ENCODE measurements at places on chromosomes 1 and 21. TPM values are rescaled to one million over a fixed set of nuclear protein-coding genes. Genes with fewer than 3 reads are reported as not detected.

DNA sequence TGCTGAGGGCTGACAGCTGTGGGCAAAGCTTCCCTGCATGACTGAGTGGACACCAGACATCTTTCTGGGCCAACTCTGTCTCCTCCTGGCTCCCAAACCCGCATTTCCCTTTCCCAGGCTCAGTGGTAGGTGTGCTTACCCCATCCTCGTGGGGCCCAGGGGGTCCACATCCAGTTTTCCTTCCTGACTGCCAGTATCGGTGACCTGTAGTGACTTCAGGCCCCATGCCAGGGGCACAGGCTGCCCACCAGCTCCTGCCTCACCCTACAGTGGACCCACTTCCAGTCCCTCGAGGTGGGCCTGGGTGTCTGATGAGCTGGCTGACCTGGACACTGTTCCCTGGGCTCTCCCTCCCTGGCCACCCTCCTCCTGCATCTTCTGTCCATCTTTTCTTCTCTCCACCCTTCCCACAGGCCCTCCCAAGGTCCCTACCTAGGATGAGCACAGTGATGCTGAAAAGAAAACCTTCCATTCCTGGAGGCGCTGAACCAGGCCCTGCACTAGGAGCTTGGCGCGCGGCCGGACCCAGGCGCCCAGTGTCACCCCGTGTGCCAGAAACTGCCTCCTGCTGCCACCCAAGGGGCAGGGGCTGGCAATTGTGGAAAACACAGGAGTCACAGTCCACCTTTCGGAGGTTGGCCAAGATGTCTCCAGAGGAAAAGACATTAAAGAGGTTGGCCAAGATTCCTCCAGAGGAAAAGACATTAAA lies 67.1 kb downstream of the RUNX3 start:
- H3K36me3 ChIP-seq, result no peaks in the 10 kb centered on the region
- H3K4me3 ChIP-seq, result no peak overlapping the region
- no peak for DNase-seq
- no peak overlapping the region for H3K27ac ChIP-seq

The CGN gene
- total RNA-seq, result 31.5 TPM

GRCh38 chr21:8997011-8997440 lies 1524.4 kb upstream of the TPTE start:
- H3K4me1 ChIP-seq, result no peaks in the 10 kb centered on the region
- H3K27me3 ChIP-seq, result peaks cover 5% of the 10 kb centered on the region
- no peak overlapping the region for H3K27ac ChIP-seq
- H3K4me3 ChIP-seq, result no peak overlapping the region

DNA sequence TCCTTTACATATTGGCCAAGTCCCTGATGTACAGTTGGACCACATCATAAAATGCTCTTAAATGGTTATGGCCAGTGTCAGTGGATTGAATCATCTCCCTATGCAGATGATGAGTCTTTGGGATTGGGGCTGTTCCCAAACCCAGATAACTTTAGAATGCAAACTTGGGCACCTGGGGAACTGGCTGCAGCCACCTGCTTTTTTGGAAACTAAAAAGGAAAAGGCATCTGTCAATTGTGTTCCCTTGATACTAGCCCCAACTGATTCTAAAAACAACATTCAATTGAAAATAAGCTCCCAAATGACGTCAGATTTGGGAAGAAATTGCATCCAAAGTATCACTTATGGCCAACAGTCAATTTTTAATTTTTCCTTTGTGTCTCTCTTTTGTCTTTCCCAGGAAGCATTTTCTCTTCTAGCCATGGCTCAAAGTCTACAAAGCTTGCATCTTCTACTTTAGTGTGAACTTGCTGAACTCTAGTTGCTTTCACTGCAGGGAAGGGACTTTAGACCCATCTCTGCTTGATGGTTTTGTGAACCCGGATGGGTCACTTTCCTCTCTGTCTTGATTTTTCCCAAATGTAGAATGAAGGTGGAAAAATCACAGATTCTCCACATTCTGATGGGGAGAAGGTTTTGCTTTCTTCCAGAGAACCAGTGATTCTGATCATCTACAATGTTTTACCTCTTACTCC lies 402.3 kb upstream of the USP24 start:
- no peak overlapping the region for H3K27ac ChIP-seq
- H3K4me1 ChIP-seq, result no peaks in the 10 kb centered on the region
- no peak overlapping the region for H3K4me3 ChIP-seq
- H3K27me3 ChIP-seq, result no peaks in the 10 kb centered on the region
- DNase-seq, result no peak

The RNF186 gene
- total RNA-seq, result 29.3 TPM

GRCh38 chr21:29245104-29245643 lies 53.5 kb upstream of the BACH1 start:
- DNase-seq, result no peak
- H3K27me3 ChIP-seq, result no peaks in the 10 kb centered on the region
- H3K4me3 ChIP-seq, result no peak overlapping the region
- H3K36me3 ChIP-seq, result no peaks in the 10 kb centered on the region
- no peaks in the 10 kb centered on the region for H3K4me1 ChIP-seq
- H3K27ac ChIP-seq, result no peak overlapping the region

The C8B gene
- total RNA-seq, result not detected

GRCh38 chr1:10734962-10735544 lies 61.4 kb downstream of the CASZ1 start:
- no peaks in the 10 kb centered on the region for H3K36me3 ChIP-seq
- no peak overlapping the region for H3K4me3 ChIP-seq
- DNase-seq, result no peak
- no peaks in the 10 kb centered on the region for H3K27me3 ChIP-seq
- H3K27ac ChIP-seq, result peak overlapping the region; percentile 18
- peaks cover 19% of the 10 kb centered on the region for H3K4me1 ChIP-seq

GRCh38 chr1:3181956-3182355 lies 113.0 kb downstream of the PRDM16 start:
- H3K27me3 ChIP-seq, result no peaks in the 10 kb centered on the region
- no peak for DNase-seq

The TP73 gene
- 0.49 TPM for total RNA-seq

GRCh38 chr1:53371851-53372250 lies 44.0 kb upstream of the LRP8 start:
- H3K27ac ChIP-seq, result no peak overlapping the region
- no peaks in the 10 kb centered on the region for H3K36me3 ChIP-seq
- H3K27me3 ChIP-seq, result no peaks in the 10 kb centered on the region
- H3K4me1 ChIP-seq, result no peaks in the 10 kb centered on the region
- DNase-seq, result no peak

- no peaks in the 10 kb centered on the region for H3K27me3 ChIP-seq
- H3K4me3 ChIP-seq, result no peak overlapping the region
- no peaks in the 10 kb centered on the region for H3K4me1 ChIP-seq
- no peak overlapping the region for H3K27ac ChIP-seq
Observed at GRCh38 chr1:110713221-110713620, 38.5 kb upstream of the KCNA3 start.
